ENCODE measurements at places on chromosomes 7 and 10.

- DNase-seq: peak; percentile 79
These were observed 203.9 kb downstream of the NXPH1 start for GRCh38 chr7:8637322-8637721.

GRCh38 chr10:112695539-112695938 lies 248.5 kb downstream of the VTI1A start:
- DNase-seq: no peak

GRCh38 chr7:24786941-24787340 lies 29.7 kb upstream of the GSDME start:
- DNase-seq: no peak

- peak; percentile 53 for DNase-seq
These were observed 621.9 kb downstream of the ACTR3B start for GRCh38 chr7:153381275-153382040.

GRCh38 chr10:12531305-12532220 lies 182.2 kb downstream of the CAMK1D start:
- DNase-seq: no peak
